ENCODE measurements at places on chromosomes 7 and 10.

DNA sequence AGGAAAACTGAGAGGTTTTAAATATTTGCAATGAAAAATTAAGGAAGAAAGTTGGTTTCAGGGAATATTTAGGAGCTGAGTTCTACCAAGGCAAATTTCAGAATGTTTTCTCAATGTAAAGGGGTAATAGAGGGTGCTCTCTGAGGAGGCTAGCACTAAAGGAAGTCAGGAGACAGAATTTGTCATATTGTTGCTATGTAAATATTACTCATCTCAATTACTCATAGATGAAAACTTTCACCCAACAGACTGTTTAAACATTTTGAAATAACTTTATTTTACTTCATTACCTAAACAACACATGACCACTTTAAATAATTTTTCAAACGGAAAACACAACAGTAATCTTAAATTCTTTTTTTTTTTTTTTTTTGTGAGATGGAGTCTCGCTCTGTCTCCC is 274.8 kb upstream of the NRG3 start:
- no peak for DNase-seq

DNA sequence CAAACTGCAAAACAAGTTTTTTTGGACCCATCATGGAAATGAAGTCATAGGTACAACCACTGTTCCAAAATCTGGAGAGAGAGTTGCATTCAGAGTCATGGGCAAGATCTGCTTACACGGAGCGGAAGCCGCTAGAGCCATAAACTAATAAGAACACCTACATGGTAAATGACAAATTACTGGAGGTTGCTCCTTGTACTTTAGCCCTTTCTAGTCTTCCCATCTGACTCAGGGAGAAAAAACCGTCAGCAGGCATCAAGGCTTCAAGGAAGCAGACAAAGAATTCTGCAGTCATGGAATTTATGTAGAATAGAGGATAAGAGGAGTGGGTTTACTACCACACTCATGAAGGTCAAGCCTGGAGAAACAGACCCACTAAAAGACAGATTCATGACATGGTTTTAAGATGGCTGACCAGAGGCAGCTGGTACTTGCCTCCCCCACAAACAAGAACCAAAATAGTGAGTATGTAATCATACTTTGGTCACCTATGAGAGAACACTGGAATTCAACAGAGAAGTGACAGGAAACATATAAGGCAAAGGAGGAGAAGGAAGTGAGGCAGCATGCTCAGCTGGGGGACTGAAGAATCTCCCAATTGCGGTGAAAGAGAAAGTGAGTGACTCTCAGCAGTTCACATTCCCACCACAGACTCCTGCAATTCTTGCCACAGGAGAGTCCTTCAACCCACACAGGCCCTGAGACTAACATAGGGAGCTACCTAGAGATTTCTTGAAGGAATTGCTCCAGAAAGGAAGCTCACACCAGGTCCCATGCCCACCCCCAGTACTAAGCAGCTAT is 42.4 kb upstream of the ASAH2 start:
- no peak for DNase-seq

GRCh38 chr7:108423089-108423989 is 32.9 kb downstream of the NRCAM start:
- DNase-seq, result no peak

GRCh38 chr10:120578890-120579289 is 121.9 kb downstream of the PLPP4 start:
- no peak for DNase-seq

DNA sequence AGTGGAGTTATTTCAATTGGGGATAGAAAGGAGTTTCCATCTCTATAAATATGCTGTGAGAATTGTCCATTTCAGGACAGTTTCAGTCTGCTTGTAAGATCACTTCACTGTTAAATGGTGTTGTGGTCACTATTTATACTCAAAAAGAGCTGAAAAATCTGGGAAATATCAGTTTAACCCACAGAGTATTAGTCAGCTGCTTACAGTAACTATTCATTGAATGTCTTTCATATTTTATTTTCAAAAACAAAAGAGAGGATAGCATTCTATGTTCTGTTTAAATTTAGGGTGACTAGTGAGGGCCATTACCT is 85.4 kb upstream of the PLXDC2 start:
- no peak for DNase-seq

GRCh38 chr10:124645467-124646095 is 98.6 kb downstream of the FAM53B start:
- DNase-seq, result no peak

DNA sequence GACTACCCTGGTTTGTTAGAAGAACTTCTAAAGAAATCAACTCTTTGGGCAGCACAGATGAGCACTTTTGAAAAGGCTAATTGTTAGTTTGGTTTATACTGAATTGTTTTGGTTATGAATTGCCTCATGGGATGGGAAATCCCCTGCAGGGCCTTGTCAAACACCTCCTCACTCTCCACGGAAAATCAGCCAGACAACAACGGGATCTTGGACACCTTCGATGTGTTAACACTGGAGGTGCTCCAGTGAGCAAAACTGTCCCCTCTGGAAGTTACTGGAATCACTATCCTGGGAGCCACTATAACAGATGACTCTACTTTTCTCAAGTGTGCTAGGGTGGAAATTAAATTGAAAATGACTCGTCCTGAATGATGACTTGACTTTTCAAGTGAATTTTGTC is 38.7 kb downstream of the CDK6 start:
- DNase-seq, result no peak

DNA sequence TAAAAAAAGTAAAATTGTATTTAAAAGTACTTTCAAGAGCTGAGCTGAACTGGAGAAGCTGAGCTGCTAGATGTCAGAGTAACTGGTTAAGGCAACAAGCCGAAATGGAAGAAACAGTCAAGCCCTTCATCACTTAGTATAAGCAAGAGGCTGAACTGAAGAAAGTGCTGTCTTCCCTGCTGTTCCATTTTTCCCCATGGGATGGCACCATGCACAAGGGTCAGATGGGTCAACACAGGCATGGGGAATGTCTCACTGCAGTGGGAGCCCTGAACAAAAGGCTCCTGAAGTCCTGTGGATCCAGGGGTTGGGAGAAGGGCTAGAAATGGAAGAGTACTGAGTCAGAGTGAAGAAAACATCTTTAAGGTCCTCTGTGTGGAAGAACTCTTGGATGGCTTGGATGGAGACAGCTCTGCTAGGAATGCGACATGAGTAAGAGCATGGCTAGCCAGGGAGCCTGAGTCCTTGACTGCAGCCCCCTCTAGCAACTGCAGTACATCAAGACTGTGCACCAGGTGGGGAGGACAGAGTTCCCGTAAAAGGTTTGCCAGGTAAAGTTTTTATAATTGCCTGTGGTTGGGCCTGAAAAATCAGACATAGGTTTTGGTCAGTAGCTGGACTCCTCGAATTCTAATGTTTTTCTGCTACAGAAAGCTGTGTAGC is 348.3 kb downstream of the GPR158 start:
- DNase-seq, result no peak

DNA sequence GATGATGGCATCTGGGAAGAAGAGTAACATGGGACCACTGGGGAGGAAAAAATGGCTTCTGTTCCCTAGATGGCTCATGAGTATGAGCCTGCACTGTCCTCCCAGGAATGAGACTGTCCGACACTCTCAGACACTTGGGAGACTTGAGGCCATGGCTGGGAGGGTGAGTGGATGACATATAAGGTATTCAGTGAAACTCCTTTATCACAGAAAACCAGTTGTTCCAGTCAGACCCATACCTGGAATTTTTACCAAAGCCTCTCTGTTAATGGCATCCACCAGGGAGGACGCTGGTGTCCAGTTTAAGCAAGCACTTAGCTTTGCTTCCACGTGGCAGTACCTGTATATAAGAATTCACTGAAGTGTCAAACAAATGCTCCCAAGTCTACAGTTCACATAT is 116.7 kb upstream of the C10orf90 start:
- no peak for DNase-seq

Measured in stimulated activated CD8-positive, alpha-beta memory T cell treated with anti-CD3 and anti-CD28 coated beads, Interleukin-4, amount 100 ng/mL, for 4 hours (primary cell).